Psoas muscle (tissue), 8 donors: ENCODE measurements at places on chromosomes 6 and 20. TPM values are rescaled to one million over a fixed set of nuclear protein-coding genes. Genes with fewer than 3 reads are reported as not detected.
A peak's percentile ranks its signal among the peaks of the same experiment; 100 is the strongest.

- DNase-seq: peak; percentile 38
These were observed 26.1 kb downstream of the NPEPL1 start for GRCh38 chr20:58718729-58719128.

- no peak for DNase-seq
These were observed 14.3 kb downstream of the TTPAL start for GRCh38 chr20:44489931-44490330.

GRCh38 chr6:38273325-38273724 lies 366.4 kb downstream of the BTBD9 start:
- no peak for DNase-seq

GRCh38 chr20:7272512-7272911 lies 505.0 kb downstream of the BMP2 start:
- DNase-seq: no peak

DNA sequence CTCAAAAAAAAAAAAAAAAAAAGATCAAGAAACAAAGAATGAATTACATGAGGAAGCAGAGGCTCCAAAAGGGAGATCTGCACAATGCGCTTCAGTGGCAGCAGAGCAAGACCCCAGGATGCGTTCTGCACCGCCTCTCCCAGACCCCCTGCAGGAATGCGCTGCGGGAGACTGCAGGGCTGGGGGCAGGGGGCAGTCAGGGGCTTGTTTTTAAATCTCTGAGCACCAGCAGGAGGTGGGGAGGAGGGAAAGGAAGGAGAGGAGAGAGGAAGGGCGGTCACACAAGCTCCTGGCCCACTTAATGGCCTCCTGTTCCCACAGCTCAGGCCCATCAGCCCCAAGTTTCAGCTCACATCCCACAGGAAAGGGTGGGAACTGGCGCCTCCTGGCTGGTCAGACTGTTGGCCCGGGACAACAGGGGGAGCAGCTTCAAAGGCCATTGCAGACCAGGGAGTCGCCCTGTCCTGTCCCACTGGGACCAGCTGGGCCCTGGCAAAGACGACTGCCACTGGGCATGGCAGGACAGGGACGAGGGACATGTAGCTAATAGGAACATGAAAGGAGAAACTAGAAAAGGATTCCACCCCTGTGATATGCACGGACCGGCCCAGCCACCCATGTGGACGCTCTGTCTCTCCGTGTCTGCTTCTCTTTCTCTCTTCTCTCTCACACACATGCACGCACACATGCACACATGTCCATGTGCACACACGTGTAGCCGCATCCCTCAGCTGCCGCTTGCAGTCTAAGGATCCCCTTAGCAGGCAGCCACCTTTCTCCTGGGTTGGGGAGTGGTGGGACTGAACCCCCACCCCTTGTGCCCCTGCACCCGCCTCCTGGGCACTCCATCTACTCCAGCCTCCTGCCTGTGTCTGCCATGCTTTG lies 34.7 kb downstream of the TFEB start:
- no peak for DNase-seq

GRCh38 chr6:120966321-120966720 lies 368.0 kb downstream of the TBC1D32 start:
- no peak for DNase-seq

DNA sequence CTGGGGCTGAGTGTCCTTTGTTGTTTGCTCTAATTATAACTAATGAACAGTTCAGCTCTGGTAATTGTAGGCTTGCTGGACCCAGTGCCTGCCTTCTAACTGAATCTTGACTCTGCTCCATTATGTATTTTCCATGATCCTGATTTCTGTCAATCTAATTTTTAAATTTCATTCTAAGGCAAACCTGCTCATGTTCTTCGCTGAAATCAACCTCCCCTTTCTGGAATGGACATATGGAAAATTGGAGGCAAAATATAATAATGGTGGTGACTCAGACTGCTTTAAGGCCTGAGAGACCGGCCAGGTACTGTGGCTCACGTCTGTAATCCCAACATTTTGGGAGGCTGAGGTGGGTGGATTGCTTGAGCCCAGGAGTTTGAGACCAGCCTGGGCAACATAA lies 182.7 kb upstream of the AKAP12 start:
- DNase-seq: no peak

The CUTA gene
- polyA plus RNA-seq: 99.9 TPM

The ZC2HC1B gene
- polyA plus RNA-seq: not detected

The SASH1 gene
- 5.0 TPM for polyA plus RNA-seq

The HLA-G gene
- polyA plus RNA-seq: not detected

The CALHM6 gene
- 2.1 TPM for polyA plus RNA-seq

The MYLK2 gene
- 91.4 TPM for polyA plus RNA-seq
